ENCODE measurements at places on chromosomes 7 and 10. TPM values are rescaled to one million over a fixed set of nuclear protein-coding genes. Genes with fewer than 3 reads are reported as not detected.
A peak's percentile ranks its signal among the peaks of the same experiment; 100 is the strongest.

- no peak overlapping the region for H3K4me3 ChIP-seq
- H3K27me3 ChIP-seq = no peaks in the 10 kb centered on the region
- no peak overlapping the region for H3K27ac ChIP-seq
These were observed 1003.0 kb downstream of the SORCS3 start for GRCh38 chr10:105644091-105644490.

GRCh38 chr7:158772916-158773315 is 56.4 kb downstream of the ESYT2 start:
- no peaks in the 10 kb centered on the region for H3K27me3 ChIP-seq
- DNase-seq = no peak
- H3K36me3 ChIP-seq = peaks cover 22% of the 10 kb centered on the region
- H3K4me3 ChIP-seq = no peak overlapping the region

DNA sequence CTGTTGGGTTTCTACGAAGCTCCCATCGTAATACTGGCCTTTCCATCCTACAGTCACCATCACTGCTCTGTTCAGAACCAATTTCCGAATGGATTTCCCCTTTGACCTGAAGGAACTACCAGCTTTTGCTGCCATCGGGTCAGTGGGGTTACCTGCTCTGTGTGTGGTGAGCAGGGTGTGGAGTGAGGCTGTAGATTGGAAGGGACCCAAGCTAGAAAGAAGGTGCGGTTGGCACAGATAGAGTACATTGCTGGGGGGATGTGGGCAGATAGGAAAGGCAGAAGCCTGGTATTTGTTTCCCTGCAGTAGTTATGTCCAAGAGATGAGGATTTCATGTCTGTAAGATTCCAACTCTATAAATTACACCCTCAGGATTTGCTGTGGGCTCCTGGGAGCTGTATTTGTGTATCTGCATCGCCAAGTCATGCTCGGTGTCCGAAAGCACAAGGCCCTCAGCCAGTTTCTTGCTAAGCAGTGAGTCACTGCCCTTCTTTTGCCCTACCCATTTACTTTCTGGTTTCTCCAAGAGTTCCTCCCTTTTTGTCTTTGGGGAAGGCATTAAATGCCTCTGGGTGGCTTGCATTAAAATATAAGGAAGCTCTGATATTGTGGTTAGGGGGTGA is 15.4 kb downstream of the CLCN1 start:
- H3K36me3 ChIP-seq = no peaks in the 10 kb centered on the region
- H3K27ac ChIP-seq = no peak overlapping the region
- H3K27me3 ChIP-seq = no peaks in the 10 kb centered on the region

DNA sequence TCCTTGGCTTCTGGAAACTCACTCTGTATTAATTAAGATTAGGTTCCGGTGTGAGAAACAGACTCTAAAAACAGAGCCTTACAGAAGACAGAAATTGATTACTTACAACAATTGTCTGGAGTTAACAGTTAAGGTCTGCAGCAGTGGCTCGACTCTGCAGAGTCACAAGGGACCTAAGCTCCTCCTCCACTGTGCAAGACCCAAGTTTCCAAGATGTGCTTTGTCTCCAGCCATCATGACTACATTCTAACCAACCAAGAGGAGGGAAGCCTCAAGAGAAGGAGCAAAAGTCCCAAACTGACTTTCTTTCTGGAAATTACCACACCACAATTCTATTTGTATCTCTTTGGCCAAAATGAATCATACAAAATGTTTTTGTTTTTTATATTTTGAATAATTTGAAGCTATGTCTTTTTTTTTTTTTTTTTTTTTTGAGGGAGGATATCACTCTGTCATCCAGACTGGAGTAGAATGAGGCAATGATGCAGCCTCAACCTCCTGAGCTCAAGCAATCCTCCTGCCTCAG is 14.2 kb upstream of the ODAD2 start:
- no peaks in the 10 kb centered on the region for H3K27me3 ChIP-seq
- no peaks in the 10 kb centered on the region for H3K36me3 ChIP-seq
- no peaks in the 10 kb centered on the region for H3K4me1 ChIP-seq
- H3K27ac ChIP-seq = no peak overlapping the region
- no peak for DNase-seq

DNA sequence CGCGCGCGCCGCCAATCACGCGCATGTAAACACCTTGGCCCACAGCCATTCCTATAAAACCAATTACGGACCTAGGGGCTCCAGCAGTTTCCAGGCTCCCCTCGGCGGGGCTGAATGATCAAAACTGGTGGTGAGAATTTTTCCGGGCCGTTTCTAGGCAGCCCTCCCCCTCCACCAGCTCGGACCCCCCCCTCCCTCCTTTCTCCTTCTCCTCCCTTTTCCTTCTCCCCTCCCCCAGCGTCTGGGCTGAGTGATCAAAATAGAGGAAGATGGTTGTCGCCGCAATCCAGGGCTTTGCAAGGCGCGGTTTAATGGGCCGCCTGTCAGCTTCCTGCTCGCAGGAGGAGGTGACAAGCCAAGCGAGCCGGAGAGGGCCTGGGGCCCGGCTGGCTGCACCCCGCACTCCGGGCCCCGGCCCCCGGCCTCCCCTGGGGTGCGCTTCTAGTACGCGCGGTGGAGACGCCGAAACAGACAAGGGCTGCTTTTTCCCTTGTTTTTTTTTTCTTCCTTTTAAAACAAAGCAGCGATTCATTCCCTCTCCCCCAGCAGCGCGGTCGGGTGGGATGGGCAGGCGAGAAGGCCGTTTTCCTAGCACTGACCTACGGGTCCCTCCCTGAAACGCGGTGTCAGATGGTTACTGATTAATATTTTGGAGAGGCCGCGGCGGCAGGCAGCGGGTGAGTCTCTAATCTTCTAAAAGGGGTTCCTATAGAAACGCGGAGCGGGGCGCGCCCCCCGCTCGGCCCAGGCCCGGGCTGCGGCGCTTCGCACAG is 528 bp upstream of the TNRC18 start:
- no peaks in the 10 kb centered on the region for H3K36me3 ChIP-seq
- no peaks in the 10 kb centered on the region for H3K27me3 ChIP-seq
- DNase-seq = peak; percentile 97

DNA sequence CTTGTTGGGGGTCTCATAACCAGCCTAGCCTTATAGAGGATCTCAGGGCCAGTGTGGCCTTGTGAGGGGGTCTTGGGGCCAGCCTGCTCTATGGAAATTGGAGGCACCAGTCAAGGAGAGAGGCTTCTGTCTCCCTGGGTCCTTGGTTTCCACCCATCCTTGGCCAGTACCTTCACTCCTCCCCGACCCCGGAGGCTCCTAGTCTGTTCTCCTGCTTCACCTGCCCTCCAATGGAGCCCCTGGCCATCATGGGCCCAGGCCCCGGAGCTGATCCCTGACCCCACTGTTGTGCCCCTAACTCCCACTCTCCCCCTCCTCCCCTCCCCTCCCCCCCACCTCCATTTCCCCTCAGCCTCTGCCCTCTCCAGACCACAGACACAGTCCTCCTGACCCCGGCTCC is 29.7 kb downstream of the RASGEF1A start:
- H3K4me3 ChIP-seq = no peak overlapping the region
- peak; percentile 4 for DNase-seq
- H3K27ac ChIP-seq = no peak overlapping the region
- no peaks in the 10 kb centered on the region for H3K4me1 ChIP-seq
- peaks cover 8% of the 10 kb centered on the region for H3K27me3 ChIP-seq
- no peaks in the 10 kb centered on the region for H3K36me3 ChIP-seq

- H3K27me3 ChIP-seq = no peaks in the 10 kb centered on the region
- H3K36me3 ChIP-seq = no peaks in the 10 kb centered on the region
- no peak overlapping the region for H3K4me3 ChIP-seq
- H3K27ac ChIP-seq = no peak overlapping the region
- DNase-seq = no peak
- peaks cover 18% of the 10 kb centered on the region for H3K4me1 ChIP-seq
These were observed 57.1 kb upstream of the FAM20C start for GRCh38 chr7:135257-135653.

DNA sequence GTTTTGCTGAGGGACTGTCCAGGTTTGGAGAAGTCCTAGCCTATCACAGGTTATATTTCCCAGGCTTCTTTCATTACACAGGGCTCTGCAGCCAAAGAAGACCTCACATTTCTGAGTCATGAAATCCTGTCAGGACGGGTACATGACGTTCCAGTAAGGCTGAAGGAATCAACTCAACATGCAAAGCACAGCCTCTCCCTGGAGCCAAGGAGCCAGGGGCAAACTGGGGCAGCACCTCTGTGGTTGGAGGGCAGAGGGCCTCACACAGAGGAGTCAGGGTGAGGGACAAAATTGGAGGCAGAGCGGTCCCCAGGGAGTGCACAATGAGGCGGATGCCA is 116.3 kb upstream of the GDF10 start:
- H3K4me1 ChIP-seq = no peaks in the 10 kb centered on the region
- no peak for DNase-seq
- H3K27me3 ChIP-seq = no peaks in the 10 kb centered on the region
- no peak overlapping the region for H3K4me3 ChIP-seq
- no peak overlapping the region for H3K27ac ChIP-seq

DNA sequence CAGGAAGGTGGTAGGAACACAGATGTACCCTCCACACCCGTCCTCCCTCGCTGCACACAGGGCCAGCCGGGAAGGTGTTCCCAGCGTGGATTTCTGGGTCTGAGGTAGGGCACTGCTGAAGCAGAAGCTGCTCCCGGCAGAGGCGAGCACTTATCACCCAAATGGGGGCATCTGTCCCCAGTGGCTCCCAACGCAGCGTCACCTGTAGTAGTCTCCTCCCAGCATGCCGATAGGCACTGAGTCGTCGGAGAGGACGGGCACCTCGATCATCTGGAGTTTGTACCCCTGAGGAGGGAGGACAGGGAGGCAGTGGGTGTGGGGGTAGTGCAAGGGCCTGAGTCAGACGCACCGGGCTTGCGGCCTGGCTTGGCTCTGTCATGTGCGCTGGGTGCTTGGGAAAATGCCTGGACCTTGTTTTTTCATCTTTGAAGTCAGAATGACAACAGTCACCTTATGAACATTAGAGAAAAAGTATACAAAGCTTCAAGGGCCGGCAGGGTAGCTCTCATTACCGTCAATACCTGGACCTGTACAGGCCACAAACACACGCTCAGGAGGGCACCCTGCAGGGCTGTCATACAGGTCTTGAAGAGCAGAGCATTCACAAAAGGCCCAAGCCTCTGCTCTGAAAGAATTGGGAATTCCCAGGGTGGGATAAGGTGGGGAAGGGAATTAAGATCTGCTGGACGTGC is 3.1 kb upstream of the PYROXD2 start:
- no peak overlapping the region for H3K4me3 ChIP-seq
- no peak for DNase-seq
- H3K36me3 ChIP-seq = peaks cover 10% of the 10 kb centered on the region
- H3K27me3 ChIP-seq = no peaks in the 10 kb centered on the region

DNA sequence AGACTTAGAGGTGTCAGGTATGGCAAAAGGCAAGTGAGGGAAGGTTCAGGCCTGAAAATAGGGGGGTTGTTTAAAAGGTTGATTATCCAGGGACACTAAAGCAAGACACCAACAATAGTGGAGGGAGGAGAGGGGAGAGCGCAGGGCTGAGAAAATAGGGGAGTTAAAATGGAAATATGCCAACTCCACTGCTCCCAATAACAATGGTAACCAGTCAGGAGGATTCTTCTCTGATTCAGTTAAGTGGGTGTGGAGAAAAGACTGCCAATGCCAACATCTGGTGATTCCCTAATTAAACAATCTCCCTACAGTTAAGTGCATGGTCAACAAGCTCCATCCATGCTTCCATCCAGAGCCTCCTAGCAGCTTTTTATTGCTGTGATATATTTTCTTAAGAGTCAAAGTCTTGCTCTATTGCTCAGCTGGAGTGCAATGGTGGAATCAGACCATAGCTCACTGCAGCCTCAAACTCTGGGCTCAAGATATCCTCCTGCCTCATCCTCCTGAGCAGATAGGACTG is 183.3 kb downstream of the JAZF1 start:
- no peaks in the 10 kb centered on the region for H3K36me3 ChIP-seq
- no peak overlapping the region for H3K27ac ChIP-seq
- no peaks in the 10 kb centered on the region for H3K27me3 ChIP-seq
- H3K4me3 ChIP-seq = no peak overlapping the region
- no peak for DNase-seq
- H3K4me1 ChIP-seq = peaks cover 8% of the 10 kb centered on the region

GRCh38 chr7:158022601-158023000 is 565.0 kb downstream of the PTPRN2 start:
- no peak overlapping the region for H3K4me3 ChIP-seq
- H3K27me3 ChIP-seq = no peaks in the 10 kb centered on the region
- H3K4me1 ChIP-seq = no peaks in the 10 kb centered on the region

DNA sequence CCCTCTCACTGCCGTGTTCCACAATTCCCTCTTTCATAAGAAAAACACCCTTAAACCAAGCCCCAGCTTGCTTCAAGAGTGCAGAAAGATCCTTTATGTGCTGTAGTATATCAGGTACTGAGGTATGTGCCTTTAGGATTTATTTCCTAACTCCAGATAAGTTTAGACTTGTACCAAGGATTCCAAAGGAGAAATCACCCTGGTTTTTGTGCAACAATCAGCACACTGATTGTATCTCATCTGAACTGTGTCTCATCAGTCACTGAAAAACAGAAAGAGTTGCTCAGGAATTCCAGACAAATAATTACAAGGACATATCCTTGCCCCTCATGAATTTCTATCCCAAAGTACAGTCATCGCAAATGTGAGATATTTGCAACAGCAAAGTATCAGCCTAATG is 77.2 kb upstream of the PTPRZ1 start:
- DNase-seq = no peak
- no peak overlapping the region for H3K27ac ChIP-seq
- H3K4me1 ChIP-seq = no peaks in the 10 kb centered on the region
- H3K4me3 ChIP-seq = no peak overlapping the region
- H3K27me3 ChIP-seq = no peaks in the 10 kb centered on the region
- no peaks in the 10 kb centered on the region for H3K36me3 ChIP-seq

Gene ZNF727
- total RNA-seq = 3.3 TPM

Gene PDE6C
- total RNA-seq = not detected
